ENCODE measurements at places on chromosomes 1 and 21. TPM values are rescaled to one million over a fixed set of nuclear protein-coding genes. Genes with fewer than 3 reads are reported as not detected.

MYOM3 gene
- 0.13 TPM for polyA plus RNA-seq

RBP7 gene
- polyA plus RNA-seq: 1.9 TPM

RGSL1 gene
- polyA plus RNA-seq: 0.30 TPM

OR13G1 gene
- polyA plus RNA-seq: not detected
